Body of pancreas (tissue), 4 donors: ENCODE measurements at places on chromosomes 1 and 21. TPM values are rescaled to one million over a fixed set of nuclear protein-coding genes. Genes with fewer than 3 reads are reported as not detected.

The CHI3L2 gene
- total RNA-seq = not detected

DNA sequence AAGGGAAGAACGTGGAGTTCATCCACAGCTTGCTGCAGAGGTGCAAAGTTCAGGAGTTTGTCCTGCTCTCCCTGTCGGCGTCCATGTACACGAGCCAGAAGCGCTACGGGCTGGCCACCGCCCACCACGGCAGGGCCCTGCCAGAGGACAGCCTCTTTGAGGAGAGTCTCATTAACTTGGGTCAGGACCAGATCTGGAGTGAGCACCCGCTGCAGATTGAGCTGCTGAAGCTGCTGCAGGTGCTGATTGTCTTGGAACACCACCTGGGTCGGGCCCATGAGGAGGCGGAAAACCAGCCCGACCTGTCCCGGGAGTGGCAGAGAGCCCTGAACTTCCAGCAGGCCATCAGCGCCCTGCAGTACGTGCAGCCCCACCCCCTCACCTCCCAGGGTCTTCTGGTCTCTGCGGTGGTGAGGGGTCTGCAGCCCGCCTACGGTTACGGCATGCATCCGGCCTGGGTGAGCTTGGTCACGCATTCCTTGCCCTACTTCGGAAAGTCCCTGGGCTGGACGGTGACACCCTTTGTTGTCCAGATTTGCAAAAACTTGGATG is 73.8 kb upstream of the MORC3 start:
- peak; percentile 37 for DNase-seq
- peaks cover 13% of the 10 kb centered on the region for H3K4me1 ChIP-seq
- H3K27me3 ChIP-seq = no peaks in the 10 kb centered on the region
- H3K4me3 ChIP-seq = no peak overlapping the region
- peak overlapping the region; percentile 69 for H3K27ac ChIP-seq

DNA sequence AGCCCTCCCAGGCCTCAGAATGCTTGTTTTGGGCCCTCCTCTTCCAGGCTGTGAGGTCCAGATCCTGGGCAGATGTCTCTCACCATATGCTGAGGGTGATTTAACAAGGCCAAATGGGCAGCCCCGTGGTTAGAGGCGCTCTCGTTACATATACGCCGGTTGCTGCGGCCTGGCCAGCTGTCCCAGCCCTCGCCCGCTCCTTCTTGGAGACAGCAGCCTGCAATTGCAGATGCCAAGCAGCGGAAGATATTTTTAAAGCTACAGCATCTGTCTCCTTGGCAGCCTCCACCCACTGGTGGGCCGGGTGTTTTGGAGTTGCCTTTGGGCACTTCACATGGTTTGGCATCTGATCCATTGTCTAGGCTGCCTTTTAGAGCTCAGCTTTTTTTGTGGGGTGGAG is 178.8 kb upstream of the NFIA start:
- DNase-seq = no peak
- H3K36me3 ChIP-seq = no peaks in the 10 kb centered on the region
- no peaks in the 10 kb centered on the region for H3K27me3 ChIP-seq
- no peak overlapping the region for H3K4me3 ChIP-seq

DNA sequence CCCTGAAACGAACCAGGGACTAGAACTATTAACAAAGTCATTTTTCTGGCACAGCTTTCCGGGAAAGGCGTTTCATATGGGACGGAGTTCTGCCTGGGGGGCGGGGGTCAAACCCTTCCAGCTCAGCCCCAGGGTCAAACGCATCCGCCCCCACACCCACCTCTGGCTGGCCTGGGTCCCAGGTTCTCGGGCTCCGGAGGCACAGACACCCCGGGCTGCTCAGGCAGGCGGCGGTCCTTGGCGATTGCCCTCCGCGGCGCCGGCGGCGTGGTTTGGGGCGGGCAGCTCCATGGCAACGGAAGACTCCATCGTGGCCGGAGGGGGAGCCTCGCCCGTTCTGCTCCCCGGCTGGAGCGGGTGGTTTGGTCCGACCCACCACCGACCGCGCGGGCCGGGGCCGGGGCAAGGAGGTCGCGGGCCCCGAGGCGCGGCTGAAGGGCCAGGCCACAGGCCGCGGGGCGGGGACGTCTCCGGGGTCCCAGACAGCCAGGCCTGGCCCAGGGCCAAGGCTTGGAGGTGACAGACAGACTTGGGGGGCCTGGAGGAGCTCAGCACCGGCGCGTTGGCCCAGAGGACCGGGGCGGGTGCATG is at the start of gene CFAP74:
Gene CFAP74 (minus strand): TSS at position 246 of the 591 bp plus-strand sequence. CDS start 12,830 bp downstream, outside the sequence.
- no peak for DNase-seq
- H3K4me1 ChIP-seq = no peaks in the 10 kb centered on the region
- no peaks in the 10 kb centered on the region for H3K27me3 ChIP-seq
- no peak within 1 kb of the TSS for H3K4me3 ChIP-seq
- H3K27ac ChIP-seq = no peak within 1 kb of the TSS
- H3K36me3 ChIP-seq = no peaks in the 10 kb centered on the region
